ENCODE measurements at places on chromosomes 2 and 18.

GRCh38 chr2:216113572-216113971, 4.4 kb downstream of the XRCC5 start:
- no peak for DNase-seq

DNA sequence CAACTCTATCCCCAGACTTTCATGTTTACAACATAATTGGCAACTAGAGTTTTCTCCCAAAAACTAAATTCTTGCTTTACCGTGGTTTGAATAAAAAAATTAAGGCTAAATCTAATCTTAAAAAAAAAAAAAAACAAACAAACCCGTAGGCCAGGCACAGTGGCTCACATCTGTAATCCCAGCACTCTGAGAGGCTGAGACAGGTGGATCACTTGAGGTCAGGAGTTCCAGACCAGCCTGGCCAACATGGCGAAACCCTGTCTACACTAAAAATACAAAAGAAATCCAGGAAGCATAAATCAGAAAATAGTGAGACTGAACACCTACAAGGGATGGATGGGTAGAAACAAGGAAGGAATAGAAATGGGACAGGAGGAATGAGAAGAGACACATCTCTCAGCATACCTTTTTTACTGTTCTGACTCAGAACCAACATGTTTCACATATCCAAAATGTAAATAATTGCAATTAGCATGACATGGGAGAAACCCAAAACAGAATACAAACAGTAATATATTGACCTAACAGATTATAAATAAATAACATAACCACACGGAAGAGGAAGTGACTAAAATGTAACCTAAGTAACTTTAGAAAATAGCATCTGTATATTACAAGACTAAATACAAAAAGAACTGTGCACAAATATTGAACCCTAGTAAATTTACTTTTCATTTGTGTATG, 17.5 kb downstream of the MGAT4A start:
- DNase-seq: no peak

- peak; percentile 49 for DNase-seq
Observed at GRCh38 chr2:145752091-145752806, 1232.3 kb upstream of the ZEB2 start.

DNA sequence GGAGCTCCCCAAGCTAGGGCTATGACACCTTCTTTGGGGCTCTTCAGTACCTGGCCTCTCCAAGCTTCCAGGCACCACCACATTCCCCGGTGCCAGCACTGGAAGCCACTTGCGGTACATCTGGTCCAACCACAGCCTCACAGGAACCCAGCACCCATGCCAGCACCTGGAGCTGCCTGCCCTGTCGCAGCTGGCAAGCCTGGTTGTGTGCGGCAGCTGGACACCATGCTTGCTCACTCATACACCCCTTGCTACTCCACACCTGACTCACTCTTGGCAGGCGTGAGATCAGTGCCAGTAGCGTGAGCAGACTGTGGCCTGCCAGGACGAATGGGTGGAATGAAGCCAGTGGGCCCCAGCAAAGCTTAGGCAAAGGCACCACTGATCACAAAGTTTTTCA, 34.0 kb downstream of the LRRTM4 start:
- DNase-seq: no peak

DNA sequence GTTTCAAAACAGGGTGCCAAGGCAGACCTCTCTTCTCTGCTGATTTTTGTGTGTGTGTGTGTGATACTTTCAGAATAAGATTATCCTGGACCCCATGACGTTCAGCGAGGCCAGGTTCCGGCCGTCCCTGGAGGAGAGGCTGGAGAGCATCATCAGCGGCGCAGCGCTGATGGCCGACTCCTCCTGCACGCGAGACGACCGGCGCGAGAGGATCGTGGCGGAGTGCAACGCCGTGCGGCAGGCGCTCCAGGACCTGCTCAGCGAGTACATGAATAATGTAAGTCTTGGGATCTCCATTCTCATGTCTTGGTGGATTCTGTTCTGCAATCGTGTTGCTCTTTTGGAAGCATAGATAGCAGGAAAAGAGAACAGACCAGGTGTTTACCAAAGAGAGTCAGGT, 395.0 kb downstream of the LRRTM1 start:
- no peak for DNase-seq

DNA sequence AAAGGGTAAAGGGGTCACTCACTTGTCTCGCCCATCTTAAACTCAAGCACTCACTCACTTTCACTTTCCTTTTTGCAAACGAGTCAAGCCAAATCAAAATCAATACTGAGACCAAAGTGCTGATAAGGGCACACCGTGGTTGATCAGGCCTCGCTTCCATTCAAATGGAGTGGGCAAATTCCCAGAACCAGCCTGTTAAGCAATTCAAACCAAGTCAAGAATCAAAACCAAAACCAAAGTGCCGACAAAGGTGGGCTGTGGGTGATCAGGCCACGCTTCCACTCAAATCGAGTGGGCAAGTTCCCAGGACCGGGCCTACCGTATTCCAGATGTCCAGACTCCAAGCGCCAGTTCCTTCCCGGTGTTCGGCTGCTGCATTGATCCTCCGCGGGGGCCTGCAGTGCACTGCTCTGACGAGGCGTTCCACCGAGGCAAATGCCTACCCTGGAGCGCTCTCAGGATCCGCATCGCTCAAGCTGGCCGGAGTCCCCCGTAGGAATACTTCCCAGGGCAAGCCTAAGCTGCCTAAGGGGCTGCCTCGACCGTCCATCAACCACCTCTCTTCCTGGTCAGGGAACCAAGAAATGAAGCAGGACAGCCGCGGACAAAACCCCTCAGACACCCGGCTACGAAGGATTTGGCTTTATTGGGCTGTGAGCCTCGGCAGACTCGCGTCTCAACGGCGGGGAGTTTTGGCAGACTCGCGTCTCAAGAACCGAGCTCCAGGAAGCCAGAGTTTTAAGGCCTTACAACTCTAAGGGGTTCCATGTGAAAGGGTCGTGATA, 89.9 kb upstream of the SLC1A4 start:
- DNase-seq: no peak

- no peak for DNase-seq
Observed at GRCh38 chr2:145036421-145037011, 516.6 kb upstream of the ZEB2 start.

DNA sequence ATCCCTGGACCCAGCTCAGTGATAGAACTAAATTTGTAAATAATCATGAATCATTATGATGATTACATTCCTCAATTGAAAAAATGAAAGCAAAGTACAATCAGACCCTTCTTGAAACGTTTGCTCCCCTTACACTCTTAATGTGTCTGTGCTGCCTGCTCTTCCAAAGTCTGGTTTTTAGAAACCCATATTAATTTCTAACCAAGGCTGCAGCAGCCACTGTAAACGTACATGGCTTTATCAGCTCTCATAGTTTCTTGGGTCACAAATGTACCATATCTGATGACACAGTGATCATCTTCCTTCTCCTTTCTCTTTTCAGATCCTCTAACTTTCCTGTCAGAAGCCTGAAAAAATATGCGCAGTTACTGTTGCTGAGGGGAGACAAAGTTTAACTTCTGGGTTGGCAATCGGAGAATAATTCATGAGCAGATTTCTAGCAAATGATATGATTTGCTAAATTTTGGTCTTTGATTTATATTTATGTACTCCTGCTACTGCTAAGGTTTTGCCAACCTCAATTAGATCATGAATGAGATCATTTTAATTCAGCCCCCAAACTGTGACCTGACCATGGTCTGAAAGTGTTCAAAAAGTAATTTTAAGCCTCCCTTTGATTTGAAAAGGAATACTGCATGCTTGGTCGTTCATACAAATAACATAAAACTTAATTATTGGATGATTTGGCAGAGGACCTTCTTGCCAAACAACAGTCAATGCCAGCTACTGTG, 12.3 kb downstream of the ZEB2 start:
- no peak for DNase-seq

DNA sequence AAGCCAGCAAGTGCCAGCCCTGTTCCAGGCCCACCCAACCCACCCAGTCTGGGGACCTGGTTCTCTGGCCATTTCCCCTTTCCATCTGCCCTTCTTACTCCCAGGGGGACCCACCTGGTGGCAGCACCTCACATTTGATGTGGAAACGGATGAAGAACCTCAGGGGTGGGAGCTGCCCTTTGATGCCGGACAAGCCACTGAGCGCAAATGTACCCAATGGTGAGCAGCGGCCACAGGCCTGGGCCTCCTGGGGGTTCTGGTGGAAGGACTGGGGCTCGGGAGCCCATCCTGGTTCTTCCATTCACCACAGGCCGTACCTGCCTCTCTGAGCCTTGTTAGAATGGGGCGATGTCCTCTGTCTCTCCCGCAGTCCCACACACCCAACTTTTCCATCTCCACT, 84.7 kb downstream of the EPAS1 start:
- DNase-seq: no peak

DNA sequence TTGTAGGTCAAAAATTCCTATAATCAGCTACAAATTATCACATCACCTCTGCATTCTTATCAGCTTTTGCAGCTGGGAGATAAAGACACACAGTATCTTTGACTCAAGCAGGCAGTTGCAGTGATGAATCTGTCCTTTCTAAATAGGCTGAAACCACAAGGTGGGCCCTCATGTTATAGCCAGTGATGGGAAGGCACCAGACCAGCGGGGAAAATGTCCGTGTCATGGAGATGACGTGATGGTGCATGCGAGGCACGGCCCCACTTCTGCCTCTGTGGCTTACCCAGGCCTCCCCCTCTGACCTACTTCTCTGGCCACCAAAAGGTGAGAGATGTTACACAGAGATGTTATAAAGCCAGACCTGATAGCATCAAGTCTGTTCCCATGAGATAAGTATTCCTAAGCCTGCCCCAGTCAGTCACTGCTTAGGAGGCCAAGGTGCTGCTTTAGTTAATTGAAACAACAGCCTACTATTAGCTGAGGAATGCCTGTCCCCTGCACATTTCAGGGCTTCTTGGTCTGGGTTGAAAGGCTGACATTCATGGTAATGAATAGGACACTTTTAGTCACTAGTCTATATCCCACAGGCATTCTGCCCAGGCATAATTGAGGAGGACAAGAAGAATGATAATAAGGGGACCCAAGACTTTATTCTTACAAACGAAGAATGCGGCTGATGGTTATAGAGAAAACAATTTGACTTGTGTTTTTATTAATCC, 327.9 kb downstream of the LPIN1 start:
- no peak for DNase-seq

DNA sequence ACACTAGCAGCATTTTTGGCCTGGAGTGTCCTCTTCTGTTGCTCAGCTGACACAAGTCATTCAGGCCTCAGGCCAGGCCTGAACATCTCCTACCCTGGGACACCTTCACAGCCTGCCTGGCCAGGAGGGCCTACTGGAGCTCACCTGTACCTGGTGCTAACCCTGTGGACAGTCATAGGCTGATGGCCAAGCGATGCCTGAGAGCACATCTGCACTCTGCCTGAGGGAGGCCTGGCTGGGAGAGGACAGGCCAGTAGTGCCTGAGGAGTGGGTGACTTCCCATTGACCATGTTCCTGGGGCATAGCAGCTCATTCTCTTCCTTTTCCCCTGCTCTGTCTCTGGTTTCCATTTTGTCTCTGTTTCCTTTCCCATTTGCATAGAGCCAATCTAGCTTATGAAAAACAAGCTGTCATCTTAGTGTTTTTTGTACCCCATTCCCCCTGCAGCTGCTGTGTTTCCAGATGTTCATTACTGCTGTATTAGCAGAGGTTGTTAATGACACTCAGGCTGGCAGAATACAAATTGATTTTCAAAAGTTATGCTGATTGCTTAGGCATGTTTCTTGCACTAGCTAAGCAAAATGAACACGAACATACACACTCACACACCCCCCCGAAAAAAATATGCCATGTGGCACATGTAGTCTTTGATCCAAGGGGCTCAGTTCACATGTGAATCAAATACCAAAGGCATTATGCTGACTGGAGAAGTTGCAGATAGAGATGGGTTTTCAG, 149.7 kb upstream of the HS6ST1 start:
- DNase-seq: no peak

DNA sequence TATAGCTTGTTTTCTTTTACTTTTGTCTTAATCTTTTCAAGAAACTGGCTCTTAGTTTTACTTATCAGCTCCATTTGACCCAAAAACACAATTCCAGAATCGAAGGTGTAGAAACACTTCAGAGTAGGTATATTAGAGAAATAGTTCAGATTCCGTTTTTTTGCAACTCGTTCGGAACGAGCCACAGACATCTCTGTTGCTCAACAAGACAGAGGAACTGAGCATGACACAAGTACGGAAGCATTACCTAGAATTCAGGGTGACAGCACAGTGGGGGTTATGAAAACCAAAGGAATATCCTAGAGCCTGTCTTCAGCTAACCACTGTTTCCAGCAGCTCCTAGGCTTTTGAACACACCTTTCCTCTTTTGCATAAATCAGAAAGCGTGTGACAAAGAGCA, 5.0 kb downstream of the HRH4 start:
- no peak for DNase-seq

DNA sequence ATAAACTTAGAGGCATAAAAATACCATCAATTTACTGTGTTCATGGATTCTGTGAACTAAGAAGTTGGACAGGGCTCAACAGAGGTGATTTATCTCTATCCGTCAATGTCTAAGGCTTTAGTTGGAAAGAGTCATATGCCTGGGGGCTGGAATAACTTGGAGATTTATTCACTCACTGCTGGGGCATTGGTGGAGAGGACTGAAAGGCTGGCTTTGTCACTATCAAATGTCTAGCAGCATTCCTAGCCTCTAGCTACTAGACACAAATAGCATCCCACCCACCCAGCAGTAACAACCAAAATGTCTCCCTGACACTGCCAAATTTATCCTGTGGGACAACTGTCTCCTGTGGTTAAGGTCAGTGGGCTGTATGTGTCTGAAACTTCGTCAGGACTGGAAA, 71.0 kb downstream of the EVA1A start:
- DNase-seq: no peak

GRCh38 chr18:3059272-3059671, 46.3 kb upstream of the LPIN2 start:
- DNase-seq: no peak

GRCh38 chr18:79042276-79042675, 26.9 kb upstream of the ATP9B start:
- no peak for DNase-seq

DNA sequence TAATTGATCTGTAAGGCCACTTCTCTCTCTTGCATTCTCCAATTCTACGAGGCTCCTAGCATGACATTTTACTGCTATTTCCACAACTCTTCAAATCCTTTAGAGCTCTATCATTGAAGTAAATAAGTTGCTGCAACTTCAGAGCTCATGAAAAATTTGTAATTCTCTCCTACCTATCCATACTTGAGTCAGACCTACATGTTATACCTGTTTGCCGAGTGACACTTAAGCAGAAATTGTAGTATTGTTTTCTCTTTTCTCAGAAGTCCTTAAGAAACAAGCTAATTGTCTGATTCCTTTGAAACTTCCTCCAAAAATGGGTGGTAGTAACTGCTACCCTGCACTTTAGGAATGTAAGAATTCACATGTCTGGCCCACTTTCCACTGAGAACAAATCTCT, 26.1 kb downstream of the GALM start:
- DNase-seq: no peak

- no peak for DNase-seq
Observed at GRCh38 chr2:238242731-238243495, 3.1 kb upstream of the HES6 start.

All from femur (tissue), 1 donor.